Fibroblast of lung (primary cell): ENCODE measurements at places on chromosomes 7 and 10. TPM values are rescaled to one million over a fixed set of nuclear protein-coding genes. Genes with fewer than 3 reads are reported as not detected.

The WNT16 gene
- 3.8 TPM in 1 of 2 replicates, not detected in the other for total RNA-seq

The SDK1 gene
- total RNA-seq: 3.6 and 8.6 TPM in 2 replicates

The YKT6 gene
- 59.8 and 90.0 TPM in 2 replicates for total RNA-seq

The CPEB3 gene
- total RNA-seq: 0.51 and 0.66 TPM in 2 replicates

The AKR1C3 gene
- total RNA-seq: 44.3 and 63.7 TPM in 2 replicates
